Dermis blood vessel endothelial cell (primary cell): ENCODE measurements at places on chromosomes 6 and 20.

DNA sequence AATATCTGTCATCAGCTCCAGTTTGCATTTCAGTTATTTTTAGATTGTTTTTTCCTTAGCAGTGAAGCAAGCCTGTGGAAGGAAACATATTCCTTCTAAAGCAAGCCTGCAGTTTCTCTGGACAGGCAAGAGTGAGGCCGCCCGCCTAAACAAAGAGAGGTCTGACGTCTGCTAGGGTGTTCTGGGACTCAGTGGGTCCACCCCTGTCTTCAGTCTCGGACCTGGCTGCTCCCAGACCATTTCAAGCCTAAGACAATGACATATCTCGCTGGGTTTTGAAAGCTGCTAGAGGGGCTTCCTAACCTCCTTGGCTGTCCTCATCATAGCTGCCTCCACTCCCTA, 36.8 kb upstream of the RNF24 start:
- no peak for DNase-seq

DNA sequence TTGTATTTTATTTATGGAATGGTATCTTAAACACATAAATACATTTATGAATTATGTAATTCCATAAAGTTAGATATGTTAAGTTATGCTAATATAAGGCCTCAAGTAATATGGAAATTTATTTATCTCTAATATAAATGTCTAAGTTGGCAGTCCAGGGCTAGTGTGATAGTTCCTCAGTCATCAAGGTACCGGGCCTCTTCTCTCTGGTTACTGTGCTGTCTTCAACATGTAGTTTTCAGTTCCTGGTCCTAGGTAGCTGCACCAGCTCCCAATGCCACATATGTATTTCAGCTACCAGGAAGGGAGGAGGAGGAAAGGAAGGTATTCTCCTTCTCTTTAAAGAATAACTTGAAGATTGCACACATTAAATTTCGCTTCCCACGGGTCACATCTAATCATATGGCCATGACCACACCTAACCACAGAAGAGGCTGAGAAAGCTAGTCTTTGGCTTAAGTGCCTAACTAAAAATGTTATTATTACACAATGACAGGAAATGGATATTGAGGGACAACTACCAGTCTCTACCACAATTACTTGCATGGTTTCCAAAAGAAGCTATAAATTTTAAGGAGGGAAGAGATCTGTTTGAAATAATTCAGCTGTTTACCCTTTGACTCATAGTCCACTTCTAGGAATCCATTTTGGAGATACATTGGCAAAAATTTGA, 68.6 kb downstream of the BCKDHB start:
- DNase-seq, result no peak

- no peak for DNase-seq
These were observed 9.0 kb upstream of the FOXC1 start for GRCh38 chr6:1600764-1601157.

DNA sequence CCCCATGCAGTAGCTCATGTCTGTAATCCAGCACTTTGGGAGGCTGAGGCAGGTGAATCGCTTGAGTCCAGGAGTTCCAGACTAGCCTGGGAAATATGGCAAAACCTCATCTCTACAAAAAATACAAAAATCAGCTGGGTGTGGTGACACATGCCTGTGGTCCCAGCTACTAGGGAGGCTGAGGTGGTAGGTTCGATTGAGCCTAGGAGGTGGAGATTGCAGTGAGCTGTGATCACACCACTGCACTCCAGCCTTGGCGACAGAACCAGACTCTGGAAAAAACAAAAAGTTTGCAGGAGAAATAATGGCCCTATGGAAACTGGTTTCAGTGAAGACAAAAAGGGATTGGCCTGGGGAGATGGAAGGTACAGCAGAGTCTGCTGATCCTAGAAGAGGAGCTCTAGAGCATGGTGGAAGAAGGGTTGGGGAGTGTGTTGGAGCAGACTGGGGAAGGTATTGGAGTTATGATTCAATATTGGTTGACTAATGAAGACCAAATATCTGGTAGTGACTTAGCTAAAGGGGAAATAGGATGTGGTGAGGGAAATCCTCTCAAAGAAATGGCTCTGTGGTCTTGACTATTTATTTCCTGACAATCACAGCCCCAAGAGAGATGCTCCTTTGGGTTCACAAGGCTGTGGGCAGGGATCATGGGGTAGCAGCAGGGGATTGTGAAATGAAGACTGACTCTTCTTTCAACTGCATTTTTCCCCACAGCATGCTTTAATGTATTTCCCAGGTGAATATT, 281.9 kb downstream of the UTRN start:
- peak; percentile 22 for DNase-seq

- DNase-seq, result no peak
These were observed 147.9 kb downstream of the TFAP2B start for GRCh38 chr6:50966532-50966931.

GRCh38 chr6:73050706-73051105, 174.6 kb downstream of the KHDC1L start:
- no peak for DNase-seq

DNA sequence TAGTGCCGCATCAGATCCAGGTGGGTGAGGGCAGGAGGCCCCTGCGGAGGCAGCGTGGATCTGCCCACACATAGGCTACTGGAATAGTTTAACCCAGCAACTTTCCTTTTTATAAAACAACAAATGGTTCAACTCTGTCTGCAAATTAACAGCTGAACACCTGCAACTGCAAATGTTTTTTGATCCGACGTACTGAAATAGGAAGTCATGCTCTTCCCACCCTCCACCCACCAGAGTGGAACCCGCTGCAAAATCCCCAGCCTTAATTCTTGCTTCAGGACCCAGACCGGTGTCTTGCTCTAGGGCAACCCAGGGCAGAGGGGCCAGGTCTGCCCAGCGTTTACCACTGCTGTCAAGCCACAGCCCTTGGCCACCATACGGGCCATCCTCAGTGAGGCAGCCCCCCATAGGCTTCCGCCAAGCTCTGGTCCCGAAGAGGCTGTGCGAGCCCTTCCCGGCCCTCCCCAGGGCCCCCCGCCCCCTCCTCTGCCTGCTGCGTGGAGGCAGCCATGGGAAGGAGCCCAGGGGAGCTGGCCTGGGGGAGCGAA, 334.3 kb downstream of the ZFAND3 start:
- DNase-seq, result no peak

DNA sequence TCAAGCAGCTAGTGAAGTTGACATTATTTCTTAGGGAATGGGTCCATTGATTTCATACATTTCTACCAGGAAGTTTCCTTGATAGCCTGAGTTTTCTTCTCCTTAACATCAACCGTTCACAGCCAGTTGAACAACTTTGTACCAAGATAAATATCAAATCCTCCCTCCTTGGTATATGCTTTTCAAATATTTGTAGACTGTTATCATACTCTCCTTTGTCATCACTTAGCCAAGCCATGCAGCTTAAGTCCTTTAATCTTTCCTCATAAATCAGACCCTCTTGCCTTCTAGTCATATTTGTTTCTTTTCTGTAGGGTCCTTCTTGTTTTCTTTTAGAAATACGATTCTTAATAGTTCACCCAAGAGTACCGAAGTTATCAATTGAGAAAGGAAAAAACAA, 25.6 kb downstream of the RFX6 start:
- DNase-seq, result no peak

GRCh38 chr6:140445474-140446004, 1071.1 kb upstream of the CITED2 start:
- peak; percentile 55 for DNase-seq

GRCh38 chr6:124022641-124023040, 219.0 kb downstream of the NKAIN2 start:
- no peak for DNase-seq

DNA sequence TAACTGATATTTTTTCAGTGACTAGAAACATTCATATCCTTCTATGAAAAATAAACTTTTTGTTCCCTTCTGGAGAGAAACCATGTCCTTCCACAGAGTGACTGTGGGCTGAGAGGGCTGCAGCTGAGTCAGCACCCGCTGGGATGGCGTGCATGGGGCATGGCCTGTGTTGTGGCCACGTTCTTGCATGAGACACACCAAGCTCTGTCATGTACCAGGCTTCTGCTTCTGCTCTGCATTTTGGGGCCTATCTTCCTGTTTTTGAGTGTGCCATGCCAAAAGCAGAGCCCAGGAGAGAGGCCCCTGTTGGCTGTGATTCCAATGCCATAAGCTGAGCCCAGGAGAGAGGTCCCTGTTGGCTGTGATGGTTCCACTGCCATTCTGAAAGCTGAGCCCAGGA, 10.8 kb downstream of the APMAP start:
- DNase-seq, result no peak

GRCh38 chr20:24619212-24619611, 149.8 kb downstream of the SYNDIG1 start:
- DNase-seq, result no peak

GRCh38 chr6:49852975-49853374, 13.4 kb downstream of the CRISP1 start:
- DNase-seq, result no peak

DNA sequence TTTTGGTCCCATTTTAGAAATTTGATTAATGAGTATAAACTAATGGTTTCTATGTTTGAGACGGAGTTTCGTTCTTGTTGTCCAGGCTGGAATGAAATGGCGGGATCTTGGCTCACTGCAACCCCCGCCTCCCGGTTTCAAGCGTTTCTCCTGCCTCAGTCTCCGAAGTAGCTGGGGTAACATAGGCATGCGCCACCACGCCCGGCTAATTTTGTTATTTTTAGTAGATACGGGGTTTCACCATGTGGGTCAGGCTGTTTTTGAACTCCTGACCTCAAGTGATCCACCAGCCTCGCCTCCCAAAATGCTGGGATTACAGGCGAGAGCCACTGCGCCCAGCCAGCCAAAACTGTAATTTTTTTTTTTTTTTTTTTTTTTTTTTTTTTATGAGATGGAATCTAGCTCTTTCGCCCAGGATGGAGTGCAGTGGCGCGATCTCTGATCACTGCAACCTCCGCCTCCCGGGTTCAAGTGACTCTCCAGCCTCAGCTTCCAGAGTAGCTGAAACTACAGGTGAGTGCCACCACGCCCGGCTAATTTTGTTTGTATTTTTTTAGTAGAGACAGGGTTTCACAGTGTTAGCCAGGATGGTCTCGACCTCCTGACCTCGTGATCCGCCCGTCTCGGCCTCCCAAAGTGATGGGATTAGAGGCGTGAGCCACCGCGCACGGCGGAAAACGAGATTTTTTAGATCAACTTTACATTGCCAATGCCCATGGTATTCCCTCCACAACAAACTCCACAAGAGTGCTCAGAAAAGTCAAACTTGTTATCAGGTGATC, 127.8 kb downstream of the HFE start:
- no peak for DNase-seq

DNA sequence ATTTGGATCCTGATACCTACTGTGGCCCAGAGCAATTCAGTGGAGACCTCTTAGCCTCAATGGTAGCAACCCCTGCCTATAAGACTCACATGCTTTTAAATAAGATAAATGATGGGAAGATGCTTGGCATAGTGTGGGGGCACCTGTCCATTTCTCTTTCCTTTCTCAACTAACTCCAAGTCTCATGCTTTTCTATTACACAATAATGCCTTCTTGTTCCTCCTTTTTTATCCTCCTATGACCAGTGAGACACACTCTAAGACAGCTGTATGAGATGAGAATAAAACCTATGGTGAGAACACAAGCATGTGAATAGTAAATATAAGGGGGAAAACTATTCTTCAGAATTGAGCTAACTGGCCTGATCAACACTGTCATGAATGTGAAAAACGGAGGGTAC, 147.0 kb upstream of the STXBP5 start:
- no peak for DNase-seq

DNA sequence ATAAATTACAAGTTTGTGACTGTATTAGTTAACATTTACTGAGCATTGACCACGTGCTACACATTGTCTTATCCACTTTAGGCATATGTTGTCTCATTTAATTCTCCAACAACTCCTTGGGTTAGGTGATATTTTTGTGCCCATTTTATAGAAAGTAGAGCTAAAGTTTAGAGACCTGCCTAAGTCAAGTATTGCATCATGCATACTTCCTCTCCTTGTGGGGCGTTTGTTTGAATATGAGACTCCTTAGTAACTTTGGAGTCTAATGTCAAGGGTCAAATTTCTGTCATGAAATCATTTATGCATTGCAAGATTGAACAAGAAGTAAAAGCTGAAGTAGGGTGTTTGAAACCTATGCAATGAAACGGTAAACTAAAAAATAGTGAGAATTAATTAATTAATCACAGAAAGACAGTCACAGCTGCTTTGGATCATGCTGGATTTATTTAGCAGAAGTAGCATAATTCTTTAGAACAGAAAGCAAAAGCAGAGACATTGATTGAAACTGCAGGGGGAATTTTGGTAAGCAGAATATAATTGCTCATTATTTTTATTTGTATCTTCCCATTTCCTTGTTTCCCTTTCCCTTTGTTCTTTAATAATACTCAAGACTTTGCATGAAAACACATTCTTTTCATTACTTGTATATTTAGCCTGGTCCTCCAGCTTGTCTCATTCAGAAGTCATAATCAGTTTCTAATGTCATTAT, 1374.4 kb upstream of the GJE1 start:
- DNase-seq, result no peak

DNA sequence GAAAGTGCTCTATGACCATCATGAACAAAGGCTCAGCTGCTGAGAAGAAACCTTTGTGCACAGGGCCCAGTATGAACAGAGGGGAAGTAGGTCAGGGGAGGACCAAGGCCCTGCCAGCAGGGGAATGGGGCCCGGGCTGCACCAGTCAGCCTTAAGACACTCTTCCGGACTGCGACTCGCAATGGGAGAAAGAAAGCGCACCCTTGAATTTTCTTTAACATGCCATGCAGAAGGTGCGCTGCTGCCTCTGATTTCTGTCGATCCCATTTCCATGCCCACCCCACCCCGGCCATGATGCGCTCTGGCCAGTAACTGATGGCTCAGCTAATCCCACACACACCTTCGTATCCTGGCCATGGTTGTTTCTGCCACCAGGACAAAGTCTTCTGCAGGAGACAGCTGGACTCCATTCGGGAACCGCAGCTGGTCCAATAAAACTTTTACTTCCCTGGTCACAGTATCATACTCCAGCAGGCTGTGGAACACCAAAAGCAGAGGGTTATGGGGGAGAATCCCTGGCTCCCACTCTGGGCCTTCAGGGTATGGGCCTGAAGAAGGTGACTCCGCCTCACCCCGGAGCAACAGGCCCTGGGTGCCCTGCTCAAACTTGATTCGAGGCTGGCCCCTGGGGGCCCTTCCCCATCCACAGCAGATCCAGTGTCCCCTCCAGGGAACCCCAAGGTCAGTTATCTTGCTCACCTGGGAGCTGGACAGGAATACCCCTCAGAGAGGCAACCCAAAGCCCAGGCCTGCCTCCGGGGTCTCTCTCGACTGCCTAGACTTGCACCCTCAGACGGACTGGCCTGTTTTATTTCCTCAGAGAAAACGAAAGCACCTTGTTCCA, 20.3 kb downstream of the CST7 start:
- DNase-seq, result no peak

- no peak for DNase-seq
These were observed 406.3 kb upstream of the RUNX2 start for GRCh38 chr6:44921798-44922197.

- no peak for DNase-seq
These were observed 106.3 kb downstream of the ZDHHC14 start for GRCh38 chr6:157487110-157487773.

- DNase-seq, result peak; percentile 11
These were observed 597.5 kb upstream of the JAG1 start for GRCh38 chr20:11271319-11271718.
